Fibroblast of villous mesenchyme (primary cell): ENCODE measurements at places on chromosomes 12 and 14.

- no peak for DNase-seq
Observed at GRCh38 chr12:71090971-71091370, 66.8 kb downstream of the TSPAN8 start.

- DNase-seq = no peak
Observed at GRCh38 chr14:66752109-66752508, 244.2 kb downstream of the GPHN start.

- DNase-seq = no peak
Observed at GRCh38 chr12:105336411-105336810, 5.9 kb downstream of the C12orf75 start.

DNA sequence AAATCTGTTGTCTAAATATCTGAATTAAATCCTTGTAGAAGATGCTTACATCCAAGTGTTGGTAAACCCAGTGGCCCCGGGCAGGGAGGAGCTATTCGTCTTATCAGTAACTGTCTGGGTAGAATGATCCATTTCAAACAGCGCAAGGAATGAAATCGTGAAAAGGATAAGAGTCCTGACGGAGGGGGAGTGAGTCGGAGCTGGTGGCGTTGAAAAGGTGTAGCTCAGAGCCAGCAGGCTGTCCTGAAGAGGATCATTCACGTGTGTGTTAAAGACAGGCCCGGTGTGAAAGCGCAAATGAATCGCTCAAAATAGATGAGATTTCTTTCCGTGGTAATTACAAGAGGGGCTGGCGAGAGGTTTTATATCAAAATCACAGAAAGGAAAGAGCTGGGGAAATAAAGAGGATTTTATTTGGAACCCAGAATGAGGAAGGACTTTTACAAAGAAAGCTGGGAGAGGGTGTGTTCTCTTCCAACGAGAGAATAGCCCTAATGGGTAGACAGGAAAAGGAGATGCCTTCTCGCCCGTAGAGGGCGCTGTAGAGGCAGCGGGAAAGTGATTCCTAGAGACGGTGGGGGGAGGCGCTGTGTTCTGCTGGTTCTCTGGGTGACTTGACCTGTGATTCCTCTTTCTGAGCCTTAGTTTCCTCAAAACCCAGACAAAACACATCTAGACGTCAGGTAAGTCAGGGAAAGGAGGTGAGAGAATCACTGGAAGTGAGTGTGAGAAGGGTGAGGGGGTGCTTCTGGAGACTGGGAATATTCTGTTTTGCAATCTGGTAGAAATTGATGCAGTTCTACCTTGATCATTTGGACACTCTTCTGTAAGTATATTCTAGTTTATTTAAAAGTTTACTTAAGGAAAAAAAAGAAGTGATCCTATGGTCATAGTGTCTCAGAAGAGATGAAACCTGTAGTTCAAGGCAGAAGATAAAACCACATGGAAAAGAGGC, 39.3 kb downstream of the SRRM4 start:
- no peak for DNase-seq

DNA sequence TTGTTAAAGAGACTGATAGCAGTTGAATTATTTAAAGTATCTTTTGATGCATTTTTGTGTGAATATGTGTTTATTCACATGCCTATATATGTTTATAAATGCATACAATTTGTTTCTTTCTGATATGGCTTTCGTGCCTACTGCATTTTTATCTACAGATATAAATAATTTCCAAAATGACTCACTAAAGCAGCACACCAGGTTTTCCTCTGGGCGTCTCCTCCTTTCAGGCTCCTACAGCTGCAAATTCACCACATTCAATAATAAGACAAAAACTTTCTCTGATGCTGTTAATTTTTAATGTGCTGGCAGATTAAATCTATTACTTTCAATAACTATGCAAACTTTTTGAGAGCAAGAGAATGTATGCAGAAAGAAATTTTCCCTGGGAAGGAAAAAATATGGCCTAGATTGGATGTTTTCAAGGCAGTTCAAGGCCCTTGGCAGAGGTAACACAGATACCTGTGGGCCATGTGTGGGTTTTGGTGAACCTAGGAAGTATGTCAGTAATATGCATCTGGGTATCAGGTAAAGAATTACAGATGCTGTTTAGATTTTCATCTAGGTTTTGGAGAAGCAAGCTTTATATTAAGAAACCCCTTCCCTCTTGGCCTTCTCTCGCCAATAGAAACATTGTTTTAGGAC, 381.8 kb downstream of the EGLN3 start:
- peak; percentile 21 for DNase-seq

- no peak for DNase-seq
Observed at GRCh38 chr12:115870021-115870420, 407.5 kb downstream of the MED13L start.

GRCh38 chr14:94005324-94006073, 8.4 kb downstream of the CCDC197 start:
- no peak for DNase-seq

- DNase-seq = no peak
Observed at GRCh38 chr14:95464514-95464913, 51.9 kb downstream of the SYNE3 start.

DNA sequence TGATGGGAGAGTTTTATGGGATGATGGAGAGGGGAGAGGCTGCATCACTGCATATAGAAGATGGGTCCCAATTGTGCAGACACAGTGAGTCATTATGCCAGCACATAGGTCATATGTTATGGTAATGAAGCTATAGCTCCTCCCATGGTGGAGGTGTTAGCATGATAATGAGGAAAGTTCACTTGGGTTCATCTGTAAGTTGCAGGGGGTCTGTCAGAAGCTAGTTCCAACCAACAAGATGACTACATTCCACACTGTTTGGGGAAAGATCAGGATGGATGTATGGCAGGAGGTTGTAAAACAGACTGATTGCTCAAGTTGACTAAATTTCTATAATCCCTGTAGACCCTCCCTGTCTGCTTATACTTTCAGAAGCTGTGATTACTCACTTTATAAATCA, 561.3 kb downstream of the C12orf50 start:
- no peak for DNase-seq

DNA sequence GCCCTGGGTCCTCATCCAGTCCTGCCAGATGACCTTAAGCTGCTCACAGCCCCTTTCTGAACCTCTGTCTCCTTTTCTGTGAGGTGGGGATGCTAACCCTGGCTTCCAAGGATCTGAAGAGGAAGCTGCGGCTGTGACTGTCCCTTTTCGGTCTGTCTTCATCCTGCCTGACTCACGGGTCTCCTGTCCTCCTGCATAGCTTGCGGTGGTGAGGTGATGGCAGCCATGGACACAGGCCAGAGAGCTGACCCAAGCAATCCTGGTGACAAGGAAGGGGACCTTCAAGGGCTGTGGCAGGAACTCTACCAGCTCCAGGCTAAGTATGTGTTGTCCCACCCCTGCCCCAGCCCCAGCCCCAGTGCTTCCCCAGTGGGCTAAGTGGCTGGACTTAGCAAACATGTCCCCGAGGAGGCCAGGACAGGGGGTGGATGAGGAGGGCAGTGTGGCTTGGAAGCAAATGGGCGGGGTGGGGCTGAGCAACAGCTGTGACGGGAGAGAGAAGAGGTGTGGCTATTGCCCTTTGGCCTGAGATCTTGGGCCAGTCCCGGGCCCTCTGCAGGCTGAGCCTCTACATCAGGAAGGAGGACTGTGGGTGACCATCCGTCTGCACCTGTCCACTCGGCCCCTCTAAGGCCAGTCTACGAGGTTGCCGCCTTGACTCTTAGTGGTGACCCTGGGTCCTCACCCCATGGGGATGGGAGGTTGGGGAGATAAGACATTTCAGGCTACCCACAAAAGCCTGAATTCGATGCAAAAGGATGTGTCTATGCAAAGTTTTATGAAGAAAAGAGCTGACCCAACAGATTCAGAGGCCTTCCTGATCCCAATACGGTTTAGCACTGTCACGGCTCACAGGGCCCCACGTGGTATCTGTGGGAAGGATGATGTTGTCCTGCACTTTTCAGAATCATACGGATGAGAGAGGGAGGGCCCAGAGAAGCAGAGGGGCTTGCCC, 1.1 kb downstream of the CCDC197 start:
- no peak for DNase-seq

DNA sequence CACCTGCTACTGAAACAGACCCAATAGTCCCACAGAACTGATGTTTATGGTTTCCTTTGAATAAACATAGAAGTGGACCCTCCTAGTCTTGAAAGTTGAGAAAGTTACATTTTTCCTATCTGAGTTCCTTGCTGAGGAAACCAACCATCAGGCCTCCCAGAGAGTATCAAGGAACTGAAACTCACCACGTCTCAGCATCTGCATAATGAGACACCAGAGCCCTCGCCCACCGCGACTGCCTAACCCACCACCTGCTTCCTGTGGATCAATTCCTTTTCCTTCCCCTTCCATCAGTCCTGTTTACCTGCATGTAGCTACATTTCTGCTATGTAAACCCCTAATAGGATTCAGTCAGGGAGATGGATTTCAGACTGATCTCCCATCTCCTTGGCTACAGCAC, 443.2 kb upstream of the TMEM132C start:
- no peak for DNase-seq

DNA sequence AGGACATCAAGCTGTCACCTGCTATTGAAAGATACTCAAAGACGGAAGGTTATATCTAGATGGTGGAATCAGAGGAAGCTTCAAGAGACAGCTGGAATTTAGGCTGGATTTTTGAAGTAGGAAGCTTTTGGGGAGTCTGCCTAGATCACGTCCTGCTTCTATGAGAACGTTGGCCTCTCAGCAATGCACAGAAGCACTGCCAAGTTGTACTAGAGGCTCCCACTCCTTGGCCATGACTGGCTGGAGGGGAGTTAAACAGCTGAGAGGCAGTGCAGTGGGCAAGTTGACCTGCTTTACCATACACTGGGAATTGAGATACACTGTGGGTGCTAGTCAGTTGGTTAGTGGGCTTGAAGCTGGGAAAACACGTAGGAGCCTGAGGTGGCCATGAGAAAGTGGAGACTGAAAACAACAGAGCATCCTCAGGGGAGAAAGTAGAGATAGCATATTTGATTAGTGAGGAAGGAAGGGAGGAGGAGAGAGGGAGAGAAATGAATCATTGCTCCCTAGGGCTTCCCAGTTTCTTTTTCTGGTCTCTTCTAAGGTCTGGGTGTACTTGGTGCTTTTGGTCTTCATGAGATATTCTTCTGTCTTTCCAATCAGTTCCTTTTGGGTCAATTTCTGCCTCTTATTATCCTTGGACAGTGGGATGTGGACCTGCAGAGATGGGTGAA, 110.8 kb downstream of the EMP1 start:
- DNase-seq = no peak
